ENCODE measurements at places on chromosomes 7 and 10. TPM values are rescaled to one million over a fixed set of nuclear protein-coding genes. Genes with fewer than 3 reads are reported as not detected.

DNA sequence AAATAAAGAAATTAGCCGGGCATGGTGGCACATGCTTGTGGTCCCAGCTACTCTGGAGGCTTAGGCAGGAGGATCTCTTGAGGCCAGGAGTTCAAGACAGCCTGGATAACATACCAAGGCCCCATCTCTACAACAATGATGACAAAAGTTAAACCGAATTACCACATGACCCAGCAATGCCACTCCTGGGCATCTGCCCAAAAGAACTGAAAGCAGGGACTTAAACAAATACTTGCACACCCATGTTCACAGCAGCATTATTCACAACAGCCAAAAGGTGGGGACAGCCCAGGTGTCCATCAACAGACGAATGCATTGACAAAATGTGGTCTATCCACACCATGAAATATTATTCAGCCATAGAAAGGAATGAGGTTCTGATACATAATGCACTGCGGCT, 83.9 kb downstream of the HIP1 start:
- DNase-seq: no peak

DNA sequence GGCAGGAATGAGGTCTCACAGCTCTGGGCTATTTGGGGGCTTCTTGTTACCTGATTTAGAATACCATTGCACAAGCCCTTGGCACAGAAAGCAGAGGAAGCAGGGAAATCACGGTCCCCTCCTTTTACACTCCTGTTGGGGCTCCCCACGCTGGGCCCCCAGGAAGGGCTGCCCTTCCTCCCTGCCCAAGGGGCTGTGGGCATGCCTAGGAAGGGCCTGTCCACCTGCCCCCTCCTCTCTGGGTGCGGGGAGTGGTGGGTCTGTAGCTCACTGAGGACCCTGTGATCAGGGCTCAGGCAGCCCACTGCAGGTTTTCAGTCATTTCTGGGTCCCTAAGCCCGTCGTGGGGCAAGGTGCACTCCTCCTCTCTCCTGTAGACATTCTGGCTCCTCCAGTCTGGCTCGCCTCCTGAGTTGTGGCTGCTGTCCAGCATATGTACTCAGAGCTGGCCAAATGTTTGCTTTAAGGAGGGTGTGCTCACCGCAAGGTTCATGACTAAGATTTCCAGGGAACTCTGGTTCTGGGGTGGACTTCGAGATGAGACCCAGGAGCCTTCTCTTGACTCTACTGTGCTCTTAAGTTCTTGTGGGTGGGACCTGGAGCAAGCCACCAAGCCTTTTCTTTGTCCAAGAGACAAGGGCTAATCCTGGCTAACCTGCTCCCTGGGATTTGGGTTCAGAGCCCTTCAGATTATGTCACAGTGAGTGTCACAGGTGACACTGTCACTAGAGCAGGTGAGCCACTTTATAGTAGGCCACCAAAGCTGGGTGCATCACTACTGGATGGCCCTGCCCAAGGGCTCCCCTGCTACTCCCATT, 56.0 kb downstream of the TACR2 start:
- DNase-seq: peak; percentile 76

GRCh38 chr10:62048470-62048869, 147.0 kb downstream of the ARID5B start:
- no peak for DNase-seq

- DNase-seq: no peak
Observed at GRCh38 chr7:116784647-116785046, 77.7 kb upstream of the CAPZA2 start.

DNA sequence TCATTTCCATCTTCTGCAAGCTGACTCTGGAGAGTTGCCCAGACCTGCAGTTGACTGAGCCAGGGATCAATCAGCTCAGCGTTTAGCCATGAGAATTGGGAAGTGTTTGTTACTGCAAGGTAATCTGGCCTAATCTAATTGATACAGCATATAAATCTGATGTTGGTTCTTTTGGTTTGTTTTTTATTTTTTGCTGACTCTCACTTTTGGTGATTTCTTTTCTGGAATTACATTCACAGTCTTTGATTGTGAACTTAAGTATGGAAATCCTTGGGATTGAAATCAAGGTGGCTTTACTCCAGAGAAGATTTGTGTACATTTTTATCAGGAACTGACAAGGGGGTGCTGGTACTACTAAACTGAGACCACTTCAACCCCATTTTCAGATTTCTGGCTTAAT, 1.7 kb upstream of the GIMAP6 start:
- DNase-seq: no peak

DNA sequence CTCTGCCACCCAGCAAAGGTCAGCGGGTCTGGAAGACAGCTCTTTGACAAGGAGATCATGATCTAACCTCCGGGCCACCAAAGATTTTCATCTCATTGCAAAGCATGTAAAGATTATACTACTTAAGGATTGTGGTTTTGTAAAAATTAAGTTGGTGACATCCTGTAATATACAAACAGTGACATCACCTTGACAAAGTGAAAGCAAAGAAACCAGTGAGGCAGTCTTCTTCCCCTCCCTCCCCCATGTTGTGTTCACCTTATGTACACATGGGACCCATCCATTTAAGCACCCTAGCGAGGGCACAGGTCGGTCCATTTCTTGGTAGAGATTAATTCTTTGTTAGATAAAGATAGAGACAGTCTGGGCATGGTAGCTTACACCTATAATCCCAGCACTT, 3.9 kb downstream of the MDH2 start:
- no peak for DNase-seq

- DNase-seq: no peak
Observed at GRCh38 chr7:15916681-15917380, 230.3 kb upstream of the MEOX2 start.

- no peak for DNase-seq
Observed at GRCh38 chr7:139776486-139777132, 1.2 kb downstream of the HIPK2 start.

GRCh38 chr7:106629516-106629915, 31.4 kb downstream of the CCDC71L start:
- no peak for DNase-seq

Gene VWDE
- 8.8 TPM for total RNA-seq

Data from left cardiac atrium (tissue), 4 donors.